ENCODE measurements at places on chromosomes 6 and 20.

DNA sequence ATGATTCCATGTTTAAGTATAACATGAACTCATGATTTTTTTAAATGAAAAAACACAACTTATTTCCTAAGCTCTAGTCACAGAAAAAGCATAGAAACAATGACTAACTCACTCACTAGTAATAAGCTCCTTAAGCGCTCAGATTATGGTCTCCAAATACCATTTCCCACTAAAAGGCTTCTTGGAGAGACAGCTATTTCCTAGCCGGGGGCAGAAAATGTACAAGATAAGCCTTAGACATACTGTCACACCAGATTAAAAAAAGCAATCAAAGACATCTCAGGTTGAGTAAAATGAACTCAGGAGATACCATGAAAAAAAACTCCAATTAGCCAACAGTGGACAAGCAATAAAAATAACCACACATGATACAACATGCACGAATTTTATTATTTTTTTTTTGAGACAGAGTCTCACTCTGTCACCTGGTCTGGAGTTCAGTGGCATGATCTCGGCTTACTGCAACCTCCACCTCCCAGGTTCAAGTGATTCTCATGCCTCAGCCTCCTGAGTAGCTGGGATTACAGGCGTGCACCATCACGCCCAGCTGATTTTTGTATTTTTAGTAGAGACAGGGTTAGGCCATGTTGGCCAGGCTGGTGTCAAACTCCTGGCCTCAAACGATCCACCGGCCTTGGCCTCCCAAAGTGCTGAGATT is 14.9 kb downstream of the SRPK1 start:
- no peak for DNase-seq

GRCh38 chr20:62281161-62281933 is 21.4 kb upstream of the ADRM1 start:
- no peak for DNase-seq

- no peak for DNase-seq
These were observed 111.9 kb upstream of the GGTLC1 start for GRCh38 chr20:24100370-24101011.

- DNase-seq: peak; percentile 60
These were observed 2.9 kb downstream of the LAMA5 start for GRCh38 chr20:62363920-62364851.

DNA sequence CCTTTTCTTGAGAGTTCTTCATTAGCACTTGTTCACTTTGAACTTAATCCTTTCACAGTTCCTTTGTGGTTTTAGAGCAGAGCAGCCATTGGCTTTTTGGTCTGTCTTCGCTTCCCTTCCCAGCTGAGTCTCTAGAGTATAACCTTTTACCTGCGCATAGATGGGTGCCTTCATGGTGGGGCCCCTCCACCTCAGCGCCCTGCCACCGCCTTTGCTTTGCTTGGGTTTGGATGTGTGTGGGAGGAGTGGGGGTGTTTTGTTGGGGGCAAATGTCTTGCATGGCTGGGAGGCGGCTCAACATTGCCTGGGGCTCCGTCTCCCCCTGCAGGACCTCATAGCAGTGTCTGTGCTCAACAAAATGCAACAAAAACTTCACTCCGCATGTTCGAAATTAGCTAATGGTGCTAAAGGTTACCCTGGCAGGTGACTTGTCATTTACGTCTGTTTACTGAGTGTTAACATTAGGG is 11.9 kb downstream of the PYGB start:
- DNase-seq: no peak

DNA sequence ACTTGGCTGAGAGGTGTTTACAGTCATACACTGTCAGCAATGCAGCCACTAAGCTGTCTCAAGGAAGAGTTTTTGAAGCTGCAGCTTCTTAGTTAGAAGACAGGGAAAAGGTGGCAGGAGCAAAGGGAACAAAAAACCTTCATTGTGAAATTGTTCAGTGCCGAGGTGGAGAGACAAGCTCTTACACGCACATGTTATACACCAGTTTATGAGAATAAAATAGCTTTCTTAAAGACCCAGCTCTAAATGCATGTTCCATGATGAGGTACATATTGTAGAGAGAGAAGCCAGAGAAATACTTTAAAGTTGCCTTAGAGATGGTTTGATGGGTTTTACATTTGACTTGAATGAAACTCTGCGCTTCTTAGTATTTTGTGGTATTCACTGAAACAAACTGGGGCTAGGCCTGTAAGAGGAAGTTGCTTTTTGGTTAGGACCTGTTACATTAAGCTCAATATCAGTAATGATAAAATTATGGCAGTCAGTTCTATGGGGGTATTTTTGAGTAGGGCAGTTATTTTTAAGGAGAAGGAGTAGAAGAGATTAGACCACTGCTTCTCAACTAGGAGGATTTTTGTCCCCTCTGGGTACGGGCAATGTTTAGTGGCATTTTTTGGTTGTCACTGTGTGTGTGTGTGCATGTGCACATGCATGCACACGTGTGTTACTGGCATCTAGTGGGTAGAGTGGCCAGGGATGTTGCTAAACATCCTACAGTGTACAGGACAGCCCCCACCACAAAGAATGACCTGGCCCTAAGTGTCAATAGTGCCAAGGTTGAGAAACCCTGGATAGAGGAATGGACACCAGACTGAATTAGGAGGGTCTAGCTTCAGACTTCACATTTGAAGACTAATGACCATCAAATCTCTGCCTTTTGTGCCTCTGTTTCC is 9.8 kb downstream of the NEDD9 start:
- no peak for DNase-seq

- DNase-seq: no peak
These were observed 81.0 kb upstream of the ENPP5 start for GRCh38 chr6:46251583-46252339.

GRCh38 chr6:35238843-35239289 is 20.7 kb upstream of the ZNF76 start:
- DNase-seq: no peak

DNA sequence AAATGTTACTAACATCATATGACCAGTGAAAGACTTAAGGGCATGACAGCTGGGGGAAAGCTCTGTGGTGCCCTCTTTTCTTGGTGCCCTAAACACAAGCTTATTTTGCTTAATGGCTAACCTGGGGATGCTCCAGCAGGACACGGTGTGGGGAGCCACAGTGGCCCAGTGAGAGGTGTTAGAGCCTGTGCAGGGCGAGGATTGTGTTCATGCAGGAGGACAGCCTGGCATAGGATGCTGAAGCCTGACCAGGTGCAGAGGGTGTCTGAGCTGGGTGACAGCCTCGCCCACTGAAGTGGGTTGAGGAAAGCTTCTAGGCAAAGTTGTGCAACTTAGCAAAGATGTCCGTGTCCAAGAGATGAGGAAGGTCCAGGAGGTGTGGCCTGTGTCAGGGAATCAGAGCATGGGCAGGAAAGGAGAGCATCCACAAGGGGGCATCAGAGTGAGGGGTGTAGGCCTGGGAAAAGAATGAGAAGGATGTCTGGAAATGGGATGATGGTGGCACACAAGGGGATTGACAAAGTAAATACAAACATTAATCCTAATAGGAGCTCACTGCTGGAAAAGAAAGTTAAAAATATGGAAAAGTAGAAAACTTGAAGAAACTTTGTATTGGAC is 33.9 kb downstream of the SLC17A4 start:
- DNase-seq: peak; percentile 49

- no peak for DNase-seq
These were observed 48.4 kb upstream of the SYNDIG1 start for GRCh38 chr20:24421071-24421470.

DNA sequence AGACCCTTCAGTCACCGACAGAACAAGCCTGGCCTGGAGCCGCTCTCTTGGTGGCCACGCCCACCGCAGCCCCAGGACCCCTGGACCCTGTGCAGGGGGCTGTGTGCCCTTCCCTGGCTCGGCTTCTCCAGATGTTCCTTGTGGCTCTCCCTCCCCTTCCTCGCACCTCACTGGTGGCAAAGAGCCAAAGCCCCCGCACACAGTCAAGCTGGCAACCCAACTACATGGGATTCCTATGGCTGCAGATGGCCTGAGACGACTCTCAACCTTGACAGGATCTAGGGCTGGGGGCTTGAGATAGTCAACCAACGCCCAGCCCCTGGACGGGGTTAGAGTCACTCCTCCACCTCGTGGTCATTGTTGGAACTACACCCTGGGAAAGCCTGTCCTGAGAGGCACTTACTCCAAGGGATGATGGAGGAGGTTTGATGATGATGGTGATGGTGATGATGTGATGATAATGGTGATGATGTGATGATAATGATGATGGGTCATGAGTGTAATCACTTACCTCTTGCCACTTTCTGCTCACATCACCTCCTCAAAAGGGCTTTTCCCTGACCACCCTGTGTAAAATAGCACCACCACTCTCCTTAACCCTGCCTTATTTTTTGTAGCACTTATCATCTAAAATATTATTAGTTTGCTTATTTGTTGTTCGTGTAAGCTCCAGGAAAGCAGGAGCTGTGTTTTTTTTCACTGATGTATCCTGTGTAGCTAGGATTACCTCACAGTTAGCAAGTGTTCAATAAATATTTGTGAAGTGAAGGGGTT is 278.4 kb downstream of the LRFN2 start:
- DNase-seq: no peak
